ENCODE measurements at places on chromosomes 1 and 21.

DNA sequence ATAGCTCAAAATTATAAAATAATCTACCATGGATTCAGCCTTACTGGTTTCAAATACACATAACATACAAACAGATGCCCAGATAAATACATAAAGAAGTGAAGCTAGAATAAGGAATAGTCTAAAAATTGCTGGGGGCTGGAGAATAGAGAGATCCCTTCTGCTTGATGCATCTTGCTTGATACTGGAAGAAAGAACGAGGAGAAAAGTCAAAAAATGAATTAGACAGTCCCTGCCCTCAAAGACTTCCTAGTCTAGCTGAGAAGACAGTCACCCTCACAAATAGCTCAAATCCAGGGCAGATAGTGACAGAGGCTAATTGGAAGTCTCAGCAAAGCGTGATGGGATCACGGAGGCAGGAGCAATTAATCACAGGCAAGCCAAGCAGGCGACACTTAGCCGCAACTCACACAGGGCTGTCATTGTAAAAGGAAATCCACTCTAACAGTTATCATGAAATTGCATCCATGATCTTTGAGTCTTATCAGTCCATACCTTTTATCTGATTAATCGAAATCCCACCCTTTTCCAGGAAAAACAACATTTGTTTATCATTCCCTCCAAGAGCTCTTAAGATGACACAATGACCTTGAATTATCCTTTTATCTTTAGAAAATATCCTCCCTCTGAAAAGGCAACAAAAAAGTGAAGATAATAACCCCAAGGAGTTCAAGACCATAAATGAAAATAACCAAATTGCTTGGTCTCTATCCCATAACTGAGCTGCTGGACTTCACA is 59.7 kb upstream of the TIAM1 start:
- no peak for DNase-seq

- DNase-seq, result no peak
Observed at GRCh38 chr1:48844187-48844586, 67.5 kb upstream of the BEND5 start.

DNA sequence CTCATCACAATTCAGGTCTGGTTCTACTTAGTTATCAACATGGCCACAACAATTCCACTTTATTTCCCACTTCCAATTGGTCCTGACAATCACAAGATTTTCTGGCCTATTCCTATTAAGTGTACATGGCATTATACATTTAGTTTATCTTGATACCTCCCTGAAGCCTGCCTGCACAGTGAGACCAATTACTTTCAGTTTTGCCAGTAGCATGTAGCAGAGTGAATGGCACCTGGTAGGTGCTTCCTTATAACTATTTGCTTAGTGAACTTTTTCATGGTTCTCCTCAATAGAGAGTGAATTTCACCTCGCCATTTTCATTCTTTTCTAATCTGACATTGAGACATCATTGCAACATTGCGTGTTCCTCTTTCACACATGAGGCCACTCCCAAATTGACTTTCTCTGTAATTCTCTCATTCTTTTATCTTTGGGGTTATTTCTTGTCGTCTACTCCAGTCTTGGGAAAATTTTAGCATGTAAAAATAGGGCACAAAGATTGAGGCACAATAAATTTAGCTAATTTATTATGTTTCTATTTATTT is 124.3 kb downstream of the DISC1 start:
- no peak for DNase-seq

DNA sequence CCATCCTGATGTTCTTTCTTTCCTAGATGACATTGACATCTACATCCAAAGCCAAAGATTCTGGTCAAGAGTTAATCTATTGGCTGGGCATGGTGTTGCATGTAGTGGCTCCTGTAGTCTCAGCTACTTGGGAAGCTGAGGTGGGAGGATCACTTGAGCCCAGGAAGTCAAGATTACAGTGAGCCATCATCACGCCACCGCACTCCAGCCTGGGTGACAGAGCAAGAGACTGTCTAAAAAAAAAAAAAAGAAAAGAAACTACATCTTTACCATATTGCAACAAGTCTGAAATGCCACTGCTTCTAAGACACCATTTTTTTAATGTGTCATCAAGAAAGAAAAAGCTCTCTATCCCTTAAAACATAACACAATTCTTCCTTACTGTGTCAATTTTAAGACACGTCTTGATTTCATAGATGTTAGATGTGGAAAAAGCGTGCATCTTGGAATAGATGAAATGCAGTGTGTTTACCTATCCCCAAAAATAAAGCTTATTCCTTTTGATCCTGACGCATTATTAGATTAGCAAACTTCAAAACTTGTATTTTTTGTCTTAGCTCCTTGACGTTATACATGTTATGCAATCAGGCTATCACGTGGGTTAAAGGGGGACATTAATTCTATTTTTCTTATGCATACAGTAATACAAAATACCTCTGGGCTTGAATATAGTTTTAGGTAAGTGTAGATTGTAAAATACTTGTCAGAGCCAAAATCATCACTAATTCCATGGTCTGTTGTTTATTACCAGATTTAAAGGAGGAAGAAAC is 46.3 kb downstream of the ELAPOR1 start:
- no peak for DNase-seq

GRCh38 chr1:214012418-214012817 is 24.6 kb downstream of the PROX1 start:
- DNase-seq, result no peak

- no peak for DNase-seq
Observed at GRCh38 chr1:159172614-159173291, 1.3 kb downstream of the CADM3 start.

GRCh38 chr1:230067871-230068620 is 1.0 kb downstream of the GALNT2 start:
- peak; percentile 66 for DNase-seq

DNA sequence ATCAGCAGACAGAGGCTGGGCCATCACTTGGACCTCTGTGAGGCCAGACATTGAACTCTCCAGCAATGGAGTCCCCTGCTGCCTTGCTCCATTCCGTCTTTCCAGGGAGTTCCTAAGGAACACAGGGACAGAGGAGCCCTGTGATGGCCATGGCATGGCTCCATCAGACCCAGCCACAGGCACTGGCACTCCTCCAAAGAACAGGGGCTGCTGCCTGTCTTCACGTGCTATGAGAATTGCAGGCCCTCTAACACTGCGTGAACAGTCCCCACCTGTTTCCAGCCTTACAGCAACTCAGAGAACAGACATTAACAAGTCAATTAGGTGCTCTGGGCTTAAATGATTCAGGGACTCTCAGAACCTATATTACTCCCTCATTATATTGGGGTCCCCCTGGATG is 140.8 kb downstream of the ASTN1 start:
- no peak for DNase-seq

- no peak for DNase-seq
Observed at GRCh38 chr1:11340233-11340632, 67.2 kb downstream of the UBIAD1 start.

DNA sequence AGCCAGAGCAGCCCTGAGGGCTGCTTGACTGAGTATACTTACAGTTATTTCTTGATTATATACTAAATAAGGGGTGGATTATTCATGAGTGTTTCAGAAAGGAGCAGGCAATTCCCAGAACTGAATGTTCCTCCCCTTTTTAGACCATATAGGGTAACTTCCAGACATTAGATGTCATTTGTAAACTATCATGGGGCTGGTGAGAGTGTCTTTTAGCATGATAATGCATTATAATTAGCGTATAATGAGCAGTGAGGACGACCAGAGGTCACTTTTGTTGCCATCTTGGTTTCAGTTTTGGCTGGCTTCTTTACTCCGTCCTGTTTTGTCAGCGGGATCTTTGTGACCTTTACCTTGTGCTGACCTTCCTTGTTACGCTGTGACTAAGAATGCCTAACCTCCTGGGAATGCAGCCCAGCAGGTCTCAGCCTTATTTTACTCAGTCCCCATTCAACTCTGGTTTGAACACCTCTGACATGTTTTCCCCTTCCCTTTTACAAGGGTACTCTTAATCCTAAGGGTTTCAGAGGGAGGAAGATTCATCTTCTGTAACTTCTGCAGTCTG is 16.2 kb downstream of the KCTD3 start:
- no peak for DNase-seq

- DNase-seq, result peak; percentile 48
Observed at GRCh38 chr1:61116421-61116820, 34.1 kb downstream of the NFIA start.

DNA sequence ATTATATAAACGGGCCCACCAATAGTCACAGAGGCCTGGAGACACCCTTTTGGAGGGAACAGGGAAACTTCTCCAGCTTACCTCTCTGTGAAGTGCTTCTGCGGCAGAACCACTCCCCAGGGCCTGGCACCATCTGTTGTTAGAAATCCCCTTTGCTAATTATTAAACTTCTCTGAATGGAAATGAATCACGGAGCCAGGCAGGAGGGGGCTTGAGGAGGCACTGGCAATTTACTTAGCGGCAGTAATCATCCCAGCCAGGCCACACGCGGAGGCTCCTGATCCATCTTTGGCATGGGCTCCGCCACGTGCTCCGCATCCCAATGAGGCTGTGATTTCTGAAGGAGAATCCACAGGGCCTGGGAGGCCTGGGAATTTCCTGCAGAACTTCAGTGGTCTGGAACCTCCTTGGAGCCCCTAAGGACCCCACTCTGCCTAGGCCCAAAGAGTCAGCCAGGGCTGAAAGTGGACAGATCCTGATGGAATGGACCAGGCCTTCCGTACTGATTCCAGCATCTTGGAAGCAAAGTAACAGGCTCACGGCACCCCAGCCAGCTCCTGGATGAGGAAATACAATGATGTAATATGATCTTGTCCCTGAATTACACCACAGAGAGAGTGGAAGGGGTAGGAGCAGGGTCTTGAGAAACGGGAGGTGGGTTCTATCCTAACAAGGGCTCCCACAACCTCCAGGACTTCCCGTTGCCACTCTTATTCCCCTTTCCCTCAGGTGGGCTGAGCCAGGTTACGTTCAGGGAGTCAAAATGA is 62.3 kb downstream of the GRIK3 start:
- no peak for DNase-seq

DNA sequence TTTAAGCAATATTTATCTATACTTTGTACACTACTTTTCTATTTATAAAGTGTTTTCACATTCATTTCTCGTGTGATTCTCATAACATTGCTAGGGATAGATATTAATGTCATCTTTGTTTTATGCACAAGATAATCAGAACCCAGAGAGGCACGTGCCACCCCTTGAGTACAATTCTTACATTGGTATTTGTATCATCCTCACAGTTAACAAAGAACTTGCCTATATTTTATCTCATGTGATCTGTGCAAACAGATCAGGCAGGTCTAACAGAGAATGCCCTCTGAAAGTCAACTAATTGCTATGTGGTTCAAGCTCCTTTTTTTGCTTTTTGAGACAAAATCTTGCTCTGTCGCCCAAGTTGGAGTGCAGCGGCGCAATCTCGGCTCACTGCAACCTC is 604.5 kb downstream of the LMO4 start:
- DNase-seq, result no peak

GRCh38 chr1:166920561-166921475 is 44.8 kb upstream of the TADA1 start:
- DNase-seq, result no peak

DNA sequence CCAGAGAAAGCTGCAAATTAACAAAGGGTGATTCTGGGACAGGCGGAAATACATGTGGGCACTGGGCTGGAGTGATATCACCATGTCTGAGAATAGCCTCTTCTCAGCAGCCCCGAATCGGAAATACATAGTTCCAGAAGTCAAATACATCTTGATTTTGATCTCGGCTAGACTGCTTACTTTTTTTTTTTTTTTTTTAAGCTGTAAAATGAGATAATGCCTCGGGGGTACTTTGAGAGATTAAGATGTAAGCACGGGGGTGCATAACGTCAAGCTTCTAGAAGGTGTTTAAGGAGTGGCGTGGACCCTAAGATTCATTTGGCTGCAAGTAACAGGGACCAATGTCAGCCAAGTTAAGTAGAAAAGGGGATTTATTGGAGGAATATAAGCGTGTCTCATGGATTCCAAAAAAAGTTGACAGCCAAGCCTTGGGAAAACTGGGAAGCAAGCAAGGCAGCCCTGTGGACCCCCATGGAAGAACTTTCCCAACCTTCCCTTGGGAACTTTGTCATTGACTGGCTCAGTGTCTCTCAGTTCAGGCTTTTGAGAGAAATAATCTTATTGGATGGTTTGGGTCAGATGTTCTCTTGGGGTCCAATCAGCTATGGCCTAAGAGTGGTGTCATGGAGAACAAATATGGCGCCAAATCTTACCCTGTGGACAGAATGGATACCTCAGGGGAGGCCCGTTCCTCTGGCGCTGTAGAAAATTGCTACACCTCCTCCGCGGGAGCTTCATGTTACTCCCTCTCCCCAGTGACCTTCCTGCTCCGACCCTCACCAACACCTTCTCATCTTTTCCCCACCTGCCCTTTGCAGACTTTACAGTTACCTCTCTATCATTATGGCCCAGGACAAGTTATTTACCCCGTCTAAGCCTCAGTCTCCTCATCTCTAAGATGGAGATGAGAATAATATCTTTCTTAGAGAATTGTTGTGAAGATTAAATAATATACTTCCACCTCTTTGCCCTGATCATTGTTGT is 186.6 kb downstream of the KAZN start:
- peak; percentile 61 for DNase-seq

GRCh38 chr1:45375104-45376090 is 35.2 kb upstream of the MUTYH start:
- no peak for DNase-seq

GRCh38 chr1:61518670-61519400 is 206.1 kb downstream of the TM2D1 start:
- no peak for DNase-seq

GRCh38 chr21:45016406-45017038 is 57.9 kb upstream of the ADARB1 start:
- DNase-seq, result no peak

DNA sequence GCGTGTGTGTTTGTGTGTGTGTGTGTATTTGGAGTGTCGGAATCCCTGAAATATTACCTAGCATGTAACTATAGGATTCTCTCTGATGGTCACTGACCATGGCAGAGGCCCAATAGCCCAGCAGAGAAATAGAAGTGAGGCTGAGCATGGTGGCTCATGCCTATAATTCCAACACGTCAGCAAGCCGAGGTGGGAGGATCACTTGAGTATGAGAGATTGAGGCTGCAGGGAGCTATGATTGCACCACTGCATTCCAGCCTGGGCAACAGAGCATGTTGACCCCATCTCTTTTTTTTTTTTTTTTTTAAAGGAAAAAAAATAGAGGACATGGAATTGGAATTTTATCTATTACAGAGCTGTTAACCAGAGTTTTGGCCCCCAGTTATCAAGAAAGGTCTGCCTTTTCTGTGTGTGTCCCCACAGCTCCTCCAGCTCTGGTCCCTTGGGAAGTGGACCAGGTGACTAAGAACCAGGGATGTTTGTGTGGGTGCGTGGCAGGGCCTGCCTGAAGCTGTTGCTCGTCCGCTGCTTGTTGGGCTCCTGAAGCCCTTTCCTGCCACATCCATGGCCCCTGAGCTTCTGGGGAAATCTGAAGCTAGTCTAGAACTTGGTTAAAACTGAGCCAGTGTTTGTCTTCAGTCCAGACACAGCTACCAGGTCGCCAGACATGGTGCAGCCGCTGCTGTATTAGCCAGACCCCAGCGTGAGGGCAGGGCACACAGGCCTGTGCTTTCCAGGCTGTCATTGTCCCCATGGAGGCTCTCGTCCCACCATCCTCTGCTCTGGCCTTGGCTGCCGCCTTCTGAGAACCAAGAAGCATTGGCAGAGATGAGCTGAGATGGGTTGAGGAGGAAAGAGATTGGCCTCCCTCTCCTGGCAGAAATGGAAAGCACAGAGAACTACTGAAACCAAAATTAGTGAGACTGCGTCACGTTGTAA is 25.5 kb downstream of the CAPN9 start:
- DNase-seq, result peak; percentile 56

Measured in K562 (cell line).